Mucosa of descending colon (tissue), 3 donors: ENCODE measurements at places on chromosomes 2 and 18.

- no peak for DNase-seq
Measured at GRCh38 chr2:235270956-235271355, 222.9 kb upstream of the AGAP1 start.

DNA sequence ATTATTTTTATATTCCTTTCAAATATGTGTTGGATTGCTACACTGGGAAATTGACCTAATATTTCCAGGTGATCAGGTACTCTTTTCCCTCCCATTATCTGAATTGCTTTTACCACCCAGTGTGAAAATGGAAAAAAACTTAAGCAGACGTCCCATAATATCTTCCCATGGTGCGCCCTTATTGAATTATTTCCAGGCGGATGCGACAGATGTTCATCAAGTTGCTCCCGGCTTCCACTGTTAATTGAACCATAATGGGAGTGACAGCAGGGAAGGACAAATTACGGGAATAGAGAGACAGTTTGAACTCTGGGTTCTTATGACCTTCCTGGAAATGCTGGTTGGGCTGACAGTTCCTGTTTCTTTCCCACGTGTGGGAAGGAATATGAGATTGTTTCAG lies 93.3 kb downstream of the THSD7B start:
- DNase-seq = no peak

DNA sequence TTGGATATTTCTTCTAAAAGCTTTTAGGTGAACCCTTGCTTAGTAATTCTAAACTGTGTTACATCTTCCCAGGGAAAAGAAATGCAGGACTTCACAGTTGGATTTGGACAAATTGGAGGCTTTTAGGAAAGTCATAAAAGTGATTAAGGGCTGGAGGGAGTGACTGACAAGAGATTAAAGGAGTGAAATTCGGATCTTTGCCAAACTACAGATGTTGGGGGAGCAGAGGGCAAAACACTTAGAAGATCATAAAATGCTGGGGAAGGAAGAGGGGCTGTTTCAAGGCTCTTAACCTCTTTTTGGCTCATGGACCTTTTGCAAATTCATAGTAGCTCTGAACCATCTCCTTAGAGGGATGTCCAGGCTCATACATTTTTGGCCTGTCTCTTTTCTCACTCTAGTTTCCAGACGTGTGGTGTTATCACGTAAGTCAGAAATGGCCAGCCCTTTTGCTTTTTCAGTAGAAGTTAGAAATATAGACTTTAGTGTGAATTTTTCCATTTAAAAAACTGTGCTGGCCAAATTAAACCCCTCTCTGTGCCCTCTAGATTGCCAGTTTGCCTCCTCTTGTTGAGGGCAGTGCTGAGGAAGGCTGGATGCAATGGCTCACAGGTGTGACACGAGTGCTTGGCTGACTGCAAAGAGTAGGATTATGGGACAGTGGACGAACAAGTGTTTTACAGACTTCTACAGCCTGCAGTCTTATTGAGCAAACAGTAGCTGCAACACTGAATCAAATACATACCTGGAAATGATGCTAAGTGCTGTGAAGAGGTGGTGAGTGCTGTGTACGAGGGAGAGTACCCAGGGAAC lies 109.9 kb downstream of the LYPD6B start:
- no peak for DNase-seq

DNA sequence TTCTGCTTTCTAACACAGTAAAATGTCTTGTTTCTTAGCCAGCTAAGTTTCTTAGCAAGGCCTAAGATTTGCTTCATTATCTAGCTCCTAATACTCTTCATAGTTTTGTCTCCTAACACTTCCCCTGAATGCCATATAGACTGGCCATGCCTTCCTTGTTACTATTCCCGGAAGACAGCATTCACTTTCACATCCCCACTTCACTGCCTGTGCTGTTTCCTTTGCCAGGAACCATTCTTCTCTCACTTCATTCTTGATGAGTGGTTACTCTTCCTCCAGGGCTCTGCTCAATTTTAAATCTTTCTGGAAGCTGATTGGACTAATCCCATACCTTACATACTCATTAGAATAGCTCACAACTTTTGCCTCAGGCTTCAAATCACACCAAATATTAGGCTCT lies 1510.2 kb upstream of the DDX18 start:
- DNase-seq = no peak

DNA sequence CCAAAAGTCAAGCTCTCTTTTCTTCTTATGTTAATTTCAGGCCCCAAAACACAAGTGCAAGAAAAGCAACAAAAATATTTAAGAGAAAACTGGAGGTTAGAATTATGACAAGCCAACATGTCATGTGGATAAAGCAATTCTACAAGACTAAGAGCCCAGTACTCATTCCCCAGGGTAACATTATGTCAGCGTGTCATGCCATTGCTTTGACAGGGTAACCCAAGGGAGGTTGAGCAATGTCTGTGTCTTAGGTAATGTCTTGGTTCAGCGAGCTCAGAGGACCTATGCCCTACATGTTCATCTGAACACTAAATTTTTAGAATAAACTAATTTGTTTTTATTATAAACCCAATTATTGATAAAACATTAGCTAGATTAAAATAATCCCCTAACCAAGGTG lies 173.2 kb upstream of the ZNF804A start:
- no peak for DNase-seq

- DNase-seq = no peak
Measured at GRCh38 chr2:7648221-7648795, 731.1 kb downstream of the RNF144A start.

GRCh38 chr2:229408356-229408755 lies 137.3 kb upstream of the PID1 start:
- no peak for DNase-seq

GRCh38 chr2:73987109-73987947 lies 2.6 kb downstream of the TET3 start:
- DNase-seq = peak; percentile 73

GRCh38 chr2:3504741-3505140 lies 14.6 kb downstream of the ADI1 start:
- no peak for DNase-seq

DNA sequence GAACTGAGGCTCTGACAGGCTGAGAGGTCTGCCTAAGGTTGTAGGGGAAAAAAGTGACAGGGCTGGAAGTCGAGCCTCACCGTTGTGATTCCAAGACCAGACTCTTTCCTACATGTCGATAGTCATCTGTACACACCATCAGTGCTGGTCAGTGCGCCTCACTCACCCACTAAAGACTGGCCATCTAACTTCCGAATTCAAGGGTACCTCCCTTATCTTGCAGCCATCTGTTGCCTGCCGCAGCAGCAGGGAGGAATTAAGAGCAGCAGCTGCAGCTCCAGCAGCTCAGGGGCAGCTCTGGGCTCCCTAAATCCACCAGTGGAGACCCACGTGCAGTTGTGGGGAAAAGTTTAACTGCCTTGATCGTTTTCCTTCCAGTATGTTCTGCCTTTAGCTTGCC lies 32.6 kb upstream of the GPR39 start:
- DNase-seq = no peak

- no peak for DNase-seq
Measured at GRCh38 chr2:235698028-235698427, 204.2 kb downstream of the AGAP1 start.

GRCh38 chr18:68735483-68736343 lies 20.8 kb upstream of the TMX3 start:
- peak; percentile 17 for DNase-seq

GRCh38 chr2:20054931-20055330 lies 3.5 kb upstream of the LAPTM4A start:
- DNase-seq = no peak

- no peak for DNase-seq
Measured at GRCh38 chr18:50700245-50701165, 119.3 kb downstream of the MRO start.

DNA sequence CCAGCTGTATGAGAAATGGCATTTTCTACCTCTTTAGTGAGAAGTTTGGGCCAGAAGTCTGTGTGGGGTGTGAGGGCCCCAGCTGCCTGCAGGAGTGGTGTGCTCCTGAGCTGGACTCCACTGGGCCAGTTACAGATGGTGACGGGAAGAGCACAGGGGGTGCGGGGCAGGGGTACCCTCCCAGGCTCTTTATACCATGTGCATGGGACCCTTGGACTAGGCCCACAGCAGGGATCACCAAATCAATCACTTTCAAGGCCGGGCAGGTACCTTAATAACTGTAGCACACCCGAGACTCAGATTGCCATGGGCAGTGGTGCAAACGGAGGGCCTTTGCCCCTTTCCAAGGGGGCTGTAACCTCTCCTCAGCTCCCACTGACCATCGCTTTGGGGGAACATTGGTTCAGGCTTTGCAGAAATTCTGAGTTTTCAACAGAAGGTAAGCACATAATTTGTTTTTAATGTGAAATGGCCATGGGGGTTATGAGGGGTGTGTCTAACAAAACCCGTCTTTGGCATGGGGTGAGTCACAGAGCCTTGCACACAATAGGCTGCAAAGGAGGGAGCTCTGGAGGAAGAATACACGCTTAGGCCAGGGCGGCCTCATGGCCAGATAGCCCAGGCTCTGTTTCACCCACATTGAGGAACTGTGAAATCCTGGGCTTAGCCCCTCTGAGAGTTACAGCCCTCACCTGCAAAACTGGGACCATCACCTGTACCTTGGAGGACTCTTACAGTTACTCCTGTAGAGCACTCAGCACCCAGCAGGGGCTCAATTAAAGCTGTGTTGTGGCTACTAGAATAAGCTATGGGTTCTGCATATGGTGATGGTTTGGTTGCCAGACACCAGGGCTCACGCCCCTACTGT lies 141.0 kb upstream of the BCL2L11 start:
- DNase-seq = no peak

DNA sequence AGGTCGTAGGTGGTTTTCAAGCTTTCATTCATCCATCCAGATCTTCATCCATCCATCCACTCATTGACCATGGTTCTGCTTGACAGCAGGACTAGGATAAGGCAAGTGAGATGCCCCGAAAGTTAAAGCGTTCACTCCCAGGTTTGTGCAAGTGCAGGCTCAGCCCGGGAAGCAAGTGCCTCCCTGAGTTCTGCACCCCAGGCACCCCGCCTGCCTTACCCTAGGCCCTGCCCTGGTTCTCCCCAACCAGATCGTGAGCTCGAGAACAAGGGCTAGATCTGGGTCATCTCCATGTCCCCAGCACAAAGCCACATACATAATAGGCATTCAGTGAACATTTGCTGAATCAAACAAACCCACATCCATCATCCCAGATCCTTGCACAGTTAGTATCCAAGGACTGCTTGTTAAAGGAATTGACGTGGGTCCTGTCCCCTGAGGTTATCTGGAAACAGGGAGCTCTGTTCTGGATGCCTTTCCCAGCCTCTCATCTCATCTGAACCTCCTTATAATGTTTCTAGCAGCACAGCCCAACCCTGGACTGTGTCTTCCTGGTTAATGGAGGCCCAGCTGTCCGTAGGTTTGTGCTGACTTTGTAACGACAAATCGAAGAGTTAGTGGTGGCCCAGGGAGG lies 116.1 kb upstream of the GPC1 start:
- no peak for DNase-seq

GRCh38 chr2:50612306-50612705 lies 419.6 kb downstream of the NRXN1 start:
- DNase-seq = no peak

DNA sequence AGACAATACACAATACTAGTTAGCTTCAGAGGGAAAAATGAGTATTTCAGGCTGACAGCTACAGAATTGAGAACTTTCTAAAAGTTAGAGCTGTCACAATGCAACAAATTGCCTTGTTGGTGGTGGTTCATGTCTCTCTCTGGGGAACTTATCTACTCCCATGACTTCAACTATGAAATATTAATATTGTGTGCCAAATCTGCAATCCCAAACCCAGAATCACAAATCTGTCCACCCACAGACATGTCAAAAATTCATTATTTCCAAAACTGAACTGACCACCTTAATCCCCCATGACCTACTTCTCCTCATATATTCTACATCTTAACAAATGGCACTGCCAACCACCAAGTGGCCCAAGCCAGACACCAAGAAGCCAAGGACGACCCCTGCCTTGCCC lies 143.5 kb downstream of the TCF4 start:
- no peak for DNase-seq

DNA sequence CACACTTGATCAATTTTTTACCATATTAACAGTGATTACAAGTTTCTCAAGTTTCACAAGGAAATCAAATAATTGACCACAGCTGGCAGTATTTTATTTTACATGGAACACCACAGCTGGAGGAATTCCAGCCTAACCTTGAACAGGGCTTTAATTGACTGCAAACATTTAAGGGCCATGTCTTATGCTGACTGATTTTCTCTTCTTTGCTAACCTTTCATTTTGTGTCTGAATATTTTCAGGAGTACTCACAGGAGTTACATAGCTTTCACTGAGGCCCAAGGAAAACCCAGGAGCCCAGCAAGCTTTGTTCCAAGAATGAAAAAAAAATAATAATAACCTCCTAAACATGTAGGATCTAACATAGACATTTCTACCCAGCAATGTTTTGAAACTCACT lies 49.6 kb downstream of the FRZB start:
- DNase-seq = no peak

GRCh38 chr2:150566289-150566688 lies 78.8 kb upstream of the RND3 start:
- no peak for DNase-seq

DNA sequence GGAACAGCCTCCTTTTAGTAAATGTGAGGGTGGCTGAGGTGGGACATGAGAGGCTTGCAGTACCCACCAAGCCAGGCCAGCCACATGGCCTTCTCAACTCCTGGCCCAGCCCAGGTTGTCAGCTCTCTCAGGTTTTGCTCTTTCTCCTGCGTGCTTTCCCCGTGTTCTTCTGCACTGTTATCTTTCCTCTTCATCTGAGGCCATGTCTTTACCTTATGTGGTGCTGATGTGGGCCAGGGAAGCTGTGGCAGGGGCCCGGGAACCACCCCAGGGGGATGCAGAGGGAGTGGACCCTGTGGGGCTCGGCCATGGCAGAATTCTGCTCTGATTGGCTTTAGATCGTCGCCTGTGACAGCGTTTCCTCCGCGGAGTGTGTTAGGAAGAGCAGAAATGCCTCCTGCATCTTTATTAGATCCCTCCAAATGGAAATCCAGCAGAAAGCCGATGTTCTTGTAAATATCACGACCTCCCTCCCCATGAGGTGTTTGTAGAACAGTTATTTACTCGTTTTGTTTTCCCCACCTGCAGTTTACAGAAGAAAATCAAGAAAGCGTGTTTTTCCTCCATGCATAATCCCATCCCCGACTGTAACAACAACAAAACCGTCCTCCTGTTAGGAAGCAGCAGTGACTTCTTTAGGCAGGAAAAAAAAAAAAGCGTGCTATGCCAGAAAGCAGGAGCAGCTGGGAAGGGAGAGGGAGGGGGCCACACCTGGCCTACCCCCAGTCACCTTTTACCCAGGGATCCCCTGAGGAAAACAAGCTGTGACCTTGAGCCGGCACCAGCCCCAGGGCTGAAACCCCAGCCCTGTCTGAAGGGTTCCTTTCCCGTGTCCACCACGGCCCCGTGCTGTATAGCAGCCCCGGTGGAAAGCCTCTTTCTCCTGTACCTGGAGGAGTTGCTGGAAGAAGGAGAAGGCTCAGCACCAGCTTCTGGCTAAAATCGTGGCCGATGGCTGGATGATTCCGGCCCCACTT lies 54.8 kb downstream of the HPCAL1 start:
- DNase-seq = no peak

- DNase-seq = no peak
Measured at GRCh38 chr2:3728104-3729054, 25.0 kb downstream of the DCDC2C start.
